Mucosa of descending colon (tissue), 3 donors: ENCODE measurements at places on chromosomes 7 and 10. TPM values are rescaled to one million over a fixed set of nuclear protein-coding genes. Genes with fewer than 3 reads are reported as not detected.

- DNase-seq, result no peak
These were observed 18.4 kb upstream of the MAP3K8 start for GRCh38 chr10:30415593-30415992.

GRCh38 chr7:1533547-1534329, 3.2 kb downstream of the MAFK start:
- DNase-seq, result peak; percentile 56

DNA sequence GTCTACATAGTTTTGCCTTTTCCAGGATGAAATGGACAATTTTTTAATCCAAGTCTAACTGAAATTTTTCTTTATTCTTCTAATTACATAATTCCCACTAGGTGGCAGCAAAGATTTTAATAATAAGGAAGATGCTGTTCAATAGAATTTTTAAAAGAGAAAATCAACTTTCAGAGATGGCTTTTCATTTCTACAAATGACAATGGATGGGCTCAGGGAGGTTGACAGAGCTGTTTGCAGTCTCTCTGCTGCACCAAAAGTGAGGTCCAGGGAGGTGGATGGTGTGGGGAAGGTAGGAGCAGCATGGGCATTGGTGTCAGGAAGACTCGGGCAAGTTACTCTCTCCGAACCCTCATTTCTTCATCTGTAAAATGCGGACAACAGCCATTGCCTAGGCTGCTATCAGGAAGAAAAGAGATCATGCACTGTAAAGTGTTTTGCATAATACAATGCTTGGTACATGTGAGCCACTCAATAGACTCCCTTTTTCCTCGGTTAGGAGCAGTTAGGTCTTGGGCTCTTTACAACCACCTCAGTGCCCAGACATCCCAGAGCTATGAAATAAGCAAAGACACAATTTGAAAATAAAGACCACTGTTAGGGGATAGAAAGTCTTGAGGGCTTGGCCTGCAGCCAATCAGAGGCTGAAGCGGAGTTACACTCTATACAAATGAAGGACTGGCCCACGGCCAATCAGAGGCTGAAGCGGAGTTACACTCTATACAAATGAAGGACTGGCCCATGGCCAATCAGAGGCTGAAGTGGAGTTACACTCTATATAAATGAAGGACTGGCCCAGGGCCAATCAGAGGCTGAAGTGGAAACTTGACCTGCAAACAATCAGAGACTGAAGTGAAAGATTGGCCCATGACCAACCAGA, 107.1 kb downstream of the ABLIM1 start:
- peak; percentile 67 for DNase-seq

Gene KLF14
- not detected for total RNA-seq

Gene GDF2
- not detected for total RNA-seq

Gene PGAM2
- 0.96 TPM for total RNA-seq
